ENCODE measurements at places on chromosomes 4 and X. TPM values are rescaled to one million over a fixed set of nuclear protein-coding genes. Genes with fewer than 3 reads are reported as not detected.

GRCh38 chr4:147860960-147861359 is 129.1 kb downstream of the ARHGAP10 start:
- no peak overlapping the region for H3K4me3 ChIP-seq
- no peaks in the 10 kb centered on the region for H3K27me3 ChIP-seq

DNA sequence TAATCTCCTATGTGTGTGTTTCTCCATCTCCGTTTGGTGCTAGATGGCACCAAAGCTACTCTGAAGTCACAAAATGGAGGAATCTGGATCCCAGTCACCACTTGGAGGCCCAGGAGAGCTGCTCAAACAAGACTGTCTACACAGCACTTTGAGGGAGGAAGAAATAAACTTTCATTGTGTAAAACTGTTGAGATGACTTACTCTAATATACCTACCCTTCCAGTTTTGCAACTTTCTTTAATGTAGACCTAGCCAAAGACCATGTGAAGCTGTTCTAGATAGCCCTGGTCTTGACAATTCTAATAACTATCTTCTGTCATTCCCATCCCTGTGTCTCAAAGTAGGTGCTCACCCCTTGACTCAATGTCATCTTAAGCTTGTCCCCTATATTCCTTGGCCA is 52.8 kb upstream of the TAB3 start:
- H3K36me3 ChIP-seq = no peaks in the 10 kb centered on the region

Gene USP26
- not detected for total RNA-seq

Gene SOWAHB
- total RNA-seq = 2.9 TPM
